ENCODE measurements at places on chromosomes 6 and 20.

DNA sequence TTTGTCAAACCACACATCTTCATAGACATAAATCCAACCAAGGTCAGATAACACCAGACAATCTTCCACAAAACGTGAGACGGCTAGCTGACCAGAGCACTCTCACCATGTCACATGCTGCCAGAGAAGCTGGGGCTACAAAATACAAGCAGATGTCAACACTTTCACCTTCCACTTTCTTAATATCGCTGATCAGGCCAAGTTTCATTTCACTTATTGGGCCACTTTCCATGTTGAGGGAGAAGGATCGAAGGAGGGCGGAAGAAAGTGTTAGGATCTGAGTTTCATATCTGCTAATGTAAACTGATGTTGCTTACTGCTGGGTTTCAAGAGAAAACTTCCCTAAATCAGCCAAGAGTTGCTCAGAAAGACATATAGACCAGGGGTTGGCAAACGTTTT lies 177.0 kb upstream of the PRDM1 start:
- no peak for DNase-seq

DNA sequence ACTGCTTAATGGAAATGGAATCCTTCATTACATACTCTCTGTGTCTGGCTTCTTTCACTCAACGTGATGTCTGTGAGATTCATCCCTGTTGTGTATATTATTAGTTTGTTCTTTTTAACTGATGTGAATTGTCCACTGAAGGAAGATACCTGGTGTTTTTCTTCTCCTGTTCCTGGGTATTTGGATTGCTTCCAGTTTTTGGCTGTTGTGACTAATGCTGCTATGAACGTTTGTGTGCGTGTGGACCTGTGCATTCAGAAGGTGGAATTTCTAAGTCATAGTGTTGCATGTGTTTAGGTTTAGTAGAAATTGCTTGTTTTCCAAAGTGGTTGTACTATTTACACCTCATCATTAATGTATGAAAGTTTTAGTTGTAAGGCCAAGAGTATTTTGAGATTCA lies 3.8 kb downstream of the TULP4 start:
- DNase-seq = no peak

DNA sequence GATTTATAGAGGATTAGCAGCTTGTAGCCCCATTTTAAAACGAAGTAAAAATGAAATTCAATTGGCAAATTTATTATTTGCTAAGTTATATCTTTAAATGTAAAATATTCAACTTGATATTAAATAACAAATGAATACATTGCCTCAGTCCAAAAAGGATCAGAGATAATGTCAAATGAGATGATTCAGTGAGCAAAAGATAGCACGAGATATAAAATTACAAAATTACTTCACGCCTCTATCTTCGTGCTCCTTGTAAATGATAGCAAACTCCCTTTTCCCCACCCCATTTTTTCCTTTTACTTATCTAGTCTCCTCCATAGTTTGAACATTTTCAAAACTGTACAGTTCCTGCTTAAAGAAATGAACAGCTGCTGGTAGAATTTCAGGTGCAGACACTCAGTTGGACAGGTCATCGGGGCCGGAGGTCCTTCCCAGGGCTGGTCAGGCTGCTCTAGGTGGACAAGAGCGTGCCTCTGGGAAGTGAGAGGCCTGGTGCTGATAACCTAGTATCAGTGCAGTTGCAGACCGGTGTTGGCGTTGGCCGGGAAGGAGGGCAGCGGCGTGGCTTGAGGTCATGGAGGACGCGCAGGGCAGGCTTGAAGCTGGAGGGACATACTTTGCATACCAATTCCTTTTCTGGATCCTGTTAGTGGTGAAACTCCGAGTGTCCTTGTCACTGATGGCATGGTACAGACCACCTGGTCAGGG lies 83.9 kb downstream of the CDC5L start:
- no peak for DNase-seq

DNA sequence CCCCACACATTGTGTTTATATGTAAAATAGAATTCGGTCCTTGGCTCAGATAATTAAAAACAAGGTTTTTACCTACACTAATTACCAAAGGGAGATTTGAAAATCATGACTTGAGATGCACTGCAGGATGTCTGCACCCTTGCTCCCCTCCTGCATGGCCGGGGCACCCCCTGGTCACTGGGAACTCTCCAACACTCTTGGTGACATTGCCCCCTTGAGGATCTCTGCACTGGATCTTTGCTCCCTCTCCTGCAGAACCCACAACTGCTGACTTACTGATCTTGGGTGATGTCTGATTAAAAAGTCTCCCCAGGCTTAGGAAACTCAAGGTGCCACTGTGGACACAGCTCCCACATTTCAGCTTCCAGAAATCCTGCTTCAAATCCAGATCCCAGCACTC lies 17.1 kb upstream of the CSNK2A1 start:
- DNase-seq = no peak

DNA sequence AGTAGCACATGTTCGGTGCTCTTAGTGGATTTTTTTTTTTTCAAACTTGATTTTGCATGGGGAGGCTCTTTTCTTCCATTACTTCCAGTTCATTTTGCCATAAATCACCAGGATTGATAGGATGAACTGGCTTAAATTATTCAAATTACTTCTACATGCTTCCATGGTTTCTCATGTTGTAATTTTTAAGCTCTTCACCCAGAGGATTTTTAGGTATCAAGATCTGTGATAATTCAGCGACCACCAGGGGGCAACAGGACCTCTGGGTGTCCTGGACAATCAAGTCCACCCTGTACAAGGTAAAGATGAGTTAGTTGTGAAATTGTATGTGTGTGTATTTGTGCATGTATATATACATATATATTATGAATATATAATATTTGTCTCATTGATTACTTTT lies 4.2 kb upstream of the EPHA7 start:
- no peak for DNase-seq

DNA sequence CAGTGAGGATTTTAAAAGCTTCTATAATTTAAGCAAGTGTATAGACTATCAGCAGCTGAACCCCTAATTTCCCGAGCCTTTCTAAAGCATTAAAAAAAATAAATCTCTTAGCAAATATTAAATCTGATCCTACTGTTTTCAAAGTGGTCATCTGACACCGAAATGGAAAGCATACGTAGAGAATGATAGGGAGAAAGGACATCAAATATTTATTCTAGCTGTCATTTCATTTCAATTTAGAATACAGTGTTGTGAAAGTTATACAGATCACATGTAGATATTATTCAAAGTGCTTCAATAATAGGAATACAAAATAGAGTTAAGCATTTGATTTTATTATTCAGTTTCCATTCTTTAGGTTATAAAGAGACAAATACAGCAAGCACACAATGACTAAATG lies 61.9 kb upstream of the PKIB start:
- no peak for DNase-seq

DNA sequence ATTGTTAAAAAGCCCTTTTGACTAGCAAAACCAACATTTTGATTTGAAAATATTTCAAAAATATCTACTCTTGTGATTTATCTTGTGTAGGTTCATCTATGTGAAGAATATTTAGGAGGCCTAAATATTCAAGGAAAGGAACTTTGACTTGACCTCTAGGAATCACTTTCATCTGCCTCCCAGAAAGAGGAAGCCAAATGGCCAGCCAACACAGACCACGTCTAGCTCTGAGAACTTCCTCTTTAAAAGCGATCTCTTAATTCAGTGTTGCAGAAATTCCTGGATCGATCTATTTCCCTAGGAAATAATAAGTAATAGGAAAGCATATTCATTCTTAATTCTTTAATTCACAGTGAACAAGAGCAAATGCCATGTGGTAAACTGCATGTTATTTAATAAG lies 9.6 kb upstream of the MOXD1 start:
- DNase-seq = no peak
